ENCODE measurements at places on chromosomes 2 and 18.

GRCh38 chr2:210997373-210997772, 441.0 kb downstream of the CPS1 start:
- DNase-seq: peak; percentile 7

GRCh38 chr2:157786663-157787363, 89.3 kb downstream of the ACVR1 start:
- no peak for DNase-seq

DNA sequence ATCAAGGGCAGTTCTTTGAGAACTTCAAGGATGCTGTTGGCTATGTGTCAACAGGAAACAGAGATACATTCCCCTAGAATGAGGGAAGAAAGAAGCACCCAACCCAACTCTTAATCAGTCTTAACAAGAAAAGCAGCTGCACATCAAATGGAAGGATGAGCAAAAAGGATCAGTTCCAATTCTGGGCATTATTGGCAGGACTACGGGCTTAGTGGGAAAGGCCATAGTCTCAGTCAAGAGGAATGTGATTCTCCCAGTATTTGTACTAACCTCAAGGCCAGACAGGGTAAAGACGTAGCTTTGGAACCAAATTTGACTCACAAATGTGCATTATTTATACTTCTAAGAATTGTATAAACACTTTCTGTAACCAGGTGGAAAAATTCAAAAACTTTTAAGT, 18.2 kb downstream of the BMP10 start:
- no peak for DNase-seq

- DNase-seq: no peak
These were observed 76.4 kb upstream of the CD226 start for GRCh38 chr18:70024093-70024492.

DNA sequence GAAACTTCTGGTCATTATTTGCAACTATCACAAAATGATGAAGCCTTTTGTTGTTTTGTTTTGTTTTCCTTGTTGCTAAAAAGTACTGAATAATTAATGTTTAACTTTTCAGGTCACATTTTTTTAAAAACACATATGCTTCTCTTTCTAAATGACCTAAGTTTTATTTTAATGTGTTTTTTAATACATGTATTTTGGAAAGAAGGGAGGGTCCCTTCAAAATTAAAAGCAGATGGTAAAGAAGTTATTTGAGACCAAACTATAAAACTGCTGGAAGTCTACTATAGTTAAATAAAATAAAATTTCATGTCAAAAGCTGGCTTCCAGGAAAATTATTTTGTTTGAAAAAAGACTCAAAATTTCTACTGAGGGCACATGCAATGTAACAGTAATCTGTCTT, 39.5 kb upstream of the ASNSD1 start:
- DNase-seq: no peak

- DNase-seq: no peak
These were observed 479 bp downstream of the SCN9A start for GRCh38 chr2:166375195-166375735.

- DNase-seq: peak; percentile 33
These were observed 585.2 kb downstream of the CPS1 start for GRCh38 chr2:211141646-211142045.

GRCh38 chr2:222833410-222833809, 27.4 kb upstream of the ACSL3 start:
- DNase-seq: no peak

DNA sequence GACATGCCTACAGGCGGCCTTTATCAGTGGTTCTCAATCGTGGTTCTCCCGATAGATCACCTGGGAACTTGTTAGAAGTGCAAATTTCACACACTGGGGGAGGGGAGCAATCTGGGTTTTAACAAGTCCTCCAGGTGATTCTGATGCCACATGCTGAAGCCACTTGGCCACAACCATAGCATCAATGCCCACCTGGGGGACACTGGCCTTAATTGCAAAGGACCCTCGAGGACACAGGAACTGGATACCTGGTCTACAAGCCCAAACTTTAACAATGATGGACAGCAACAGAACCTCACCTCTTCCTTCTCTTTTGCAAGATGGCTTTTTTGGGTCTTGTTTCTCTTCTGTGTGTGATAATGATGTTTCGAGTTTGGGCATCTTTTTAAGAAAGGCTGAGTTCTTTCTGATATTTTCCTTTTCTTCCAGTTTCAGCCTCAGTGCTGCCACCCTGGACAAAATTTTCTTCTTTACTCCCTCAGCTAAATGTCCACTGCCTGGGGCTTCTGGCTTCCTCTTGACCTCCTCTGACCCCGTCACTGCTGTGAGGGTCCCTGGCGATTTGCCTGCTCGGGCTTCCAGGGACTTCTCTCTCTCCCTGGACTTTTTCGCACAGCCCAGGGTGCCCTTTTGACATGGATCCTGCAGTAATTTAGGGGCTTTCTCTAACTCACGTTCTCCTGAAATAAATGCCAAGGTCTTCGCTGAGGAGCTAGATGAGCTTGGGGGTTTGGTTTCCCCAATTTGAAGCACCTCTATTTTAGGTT, 94.2 kb downstream of the ALPK2 start:
- no peak for DNase-seq

DNA sequence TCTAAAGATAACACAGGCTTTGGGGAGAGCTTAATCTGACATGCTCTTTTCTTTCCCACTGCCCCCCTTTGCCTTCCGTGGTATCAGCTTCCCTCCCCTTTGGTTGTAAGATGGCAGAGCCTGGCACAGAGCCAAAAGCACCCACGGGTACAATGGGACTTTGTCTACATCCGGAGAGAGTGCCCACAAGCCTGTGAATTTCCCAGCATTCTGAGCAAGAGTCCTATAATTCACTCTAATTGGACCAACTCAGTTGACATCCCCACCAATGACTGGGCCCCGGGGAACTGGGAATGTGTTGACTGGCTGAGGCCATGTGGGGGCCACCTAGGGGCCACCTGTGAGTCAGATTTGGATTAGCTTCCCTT, 20.1 kb upstream of the C2orf72 start:
- no peak for DNase-seq

- DNase-seq: peak; percentile 71
These were observed 176.9 kb upstream of the MC4R start for GRCh38 chr18:60549338-60549960.

DNA sequence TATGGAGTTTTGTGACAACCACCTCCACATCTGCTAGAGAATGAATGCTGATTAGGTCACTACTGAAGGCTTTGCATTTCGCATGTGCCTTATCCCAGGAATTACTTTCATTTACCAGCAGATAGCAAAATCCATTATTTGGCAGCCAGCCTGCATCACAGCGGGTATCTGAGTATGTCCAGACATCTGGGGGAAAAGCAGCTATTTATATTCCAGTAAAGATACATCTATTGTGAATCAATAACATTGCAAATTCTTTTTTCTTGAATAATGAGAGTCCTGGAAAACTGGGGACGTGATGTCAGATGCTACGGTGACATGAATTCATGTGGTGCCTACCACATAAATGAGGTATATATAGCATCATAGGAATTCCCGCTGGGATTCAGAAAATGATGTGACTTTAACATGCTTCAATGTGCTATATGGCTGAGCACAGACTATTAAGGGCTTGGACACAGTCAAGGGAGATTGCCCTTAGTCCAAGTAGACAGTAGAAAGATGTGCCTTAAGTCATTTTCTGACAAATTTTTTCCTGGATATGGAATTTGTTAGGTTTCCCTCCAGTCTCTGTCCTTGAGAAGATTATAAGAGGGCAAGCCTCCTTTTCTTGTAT, 84.2 kb upstream of the CD302 start:
- DNase-seq: peak; percentile 37

DNA sequence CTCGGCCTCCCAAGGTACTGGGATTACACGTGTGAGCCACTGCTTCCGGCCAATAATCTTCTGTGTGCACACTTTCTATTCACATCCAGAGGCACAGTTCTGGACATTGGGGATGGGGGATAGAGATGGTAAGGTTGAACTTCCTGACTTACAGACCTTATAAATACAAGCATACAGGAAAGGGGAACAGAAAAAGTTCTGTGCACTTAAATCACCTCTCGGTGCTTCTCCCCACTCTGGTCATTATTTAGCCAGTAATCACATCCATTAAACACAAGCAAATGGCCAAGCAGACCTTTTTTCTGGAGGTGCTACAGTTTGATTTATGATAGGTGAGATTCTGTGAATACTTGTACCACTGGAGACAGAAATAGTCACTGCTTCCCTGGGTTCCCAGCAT, 110.6 kb downstream of the CRIM1 start:
- no peak for DNase-seq

DNA sequence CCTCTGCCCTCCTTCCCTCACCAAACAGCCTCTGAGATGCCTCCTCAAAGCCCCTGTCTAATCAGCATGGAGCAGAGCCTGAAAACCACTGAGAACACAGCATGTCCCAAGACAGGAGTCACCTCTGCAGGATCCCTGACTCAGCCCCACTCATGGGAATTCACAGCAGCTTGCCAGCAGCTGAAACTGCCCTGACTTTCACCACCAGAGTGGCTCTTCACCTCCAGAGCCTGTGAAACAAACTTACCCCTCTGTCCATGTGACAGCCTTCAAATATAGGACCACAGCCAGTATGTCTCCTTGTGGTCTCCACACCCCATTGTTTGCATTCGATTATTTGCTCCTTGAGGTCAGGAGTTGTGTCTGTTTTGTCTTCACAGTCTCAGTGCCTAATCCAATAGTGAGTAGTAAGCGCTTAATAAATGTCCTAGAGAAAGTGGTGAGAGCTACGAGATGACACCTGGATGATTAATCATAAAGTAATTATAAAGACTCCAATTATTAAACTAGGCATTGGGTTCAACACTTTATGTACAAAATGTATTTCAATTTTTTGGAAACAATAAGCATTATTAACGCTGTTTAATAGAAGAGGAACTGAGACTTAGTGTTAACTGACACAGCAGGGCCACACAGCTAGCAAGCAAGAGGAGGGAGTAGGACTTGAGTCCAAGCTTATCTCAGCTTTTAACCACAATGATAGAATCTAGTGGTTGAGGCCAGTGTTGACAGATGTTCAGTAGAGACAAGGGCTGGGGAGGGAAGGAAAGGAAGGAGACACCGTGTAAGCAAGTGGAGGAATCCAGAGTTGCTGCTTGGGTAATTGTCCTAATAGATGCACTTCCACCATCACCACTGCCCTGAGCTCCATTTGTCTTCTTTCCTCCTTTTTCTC, 358.7 kb upstream of the TNP1 start:
- peak; percentile 76 for DNase-seq

- no peak for DNase-seq
These were observed 7.6 kb downstream of the CUL3 start for GRCh38 chr2:224577541-224577940.

GRCh38 chr2:239305222-239305575, 95.6 kb downstream of the HDAC4 start:
- DNase-seq: no peak

- no peak for DNase-seq
These were observed 537 bp upstream of the HOXD4 start for GRCh38 chr2:176150584-176151441.

- no peak for DNase-seq
These were observed 51.2 kb downstream of the SLC14A2 start for GRCh38 chr18:45666520-45666919.

- no peak for DNase-seq
These were observed 74.0 kb downstream of the PMS1 start for GRCh38 chr2:189858291-189858690.

GRCh38 chr2:128369602-128370467, 51.2 kb upstream of the HS6ST1 start:
- DNase-seq: no peak

GRCh38 chr2:219769090-219769910, 141.9 kb downstream of the SLC4A3 start:
- no peak for DNase-seq

DNA sequence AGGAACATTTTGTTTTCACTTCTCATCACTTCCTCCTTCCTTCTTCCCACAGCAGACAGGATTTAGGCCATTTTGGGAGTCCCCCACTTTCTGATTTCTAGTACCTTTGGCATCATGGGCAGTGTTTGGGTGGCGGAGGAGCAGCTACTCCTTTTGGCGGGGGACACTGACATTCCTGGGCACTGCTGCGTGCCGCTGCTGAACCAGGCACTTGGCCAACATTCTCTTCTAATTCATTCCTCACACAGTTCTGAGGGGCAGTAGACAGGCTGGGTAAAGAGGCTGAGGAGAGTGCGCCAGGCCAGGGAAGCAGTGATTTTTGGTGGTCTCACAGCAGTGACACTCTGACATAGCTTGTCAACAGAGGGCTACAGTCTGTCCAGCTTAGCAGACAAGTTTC, 270.2 kb downstream of the LOXHD1 start:
- peak; percentile 50 for DNase-seq

DNA sequence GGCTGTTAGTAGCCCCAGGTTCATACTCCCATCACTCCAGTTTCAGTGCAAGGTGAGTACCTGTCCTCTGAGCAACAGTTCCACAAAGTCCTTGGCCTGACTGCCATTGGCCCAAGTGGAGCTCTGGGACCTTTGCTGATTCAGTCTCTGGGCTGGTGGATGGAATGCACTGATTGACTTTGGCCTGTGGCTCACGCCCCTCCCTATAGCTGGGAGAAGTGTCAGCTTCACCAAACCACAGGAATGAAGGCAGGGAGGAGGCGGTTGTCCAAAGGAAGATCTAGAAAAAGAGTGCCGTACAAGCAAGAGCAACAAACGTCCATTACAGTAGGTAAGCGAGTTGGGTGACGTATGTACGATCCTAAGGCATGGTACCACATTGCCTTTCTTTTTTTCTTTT, 34.0 kb downstream of the QPCT start:
- peak; percentile 89 for DNase-seq

GRCh38 chr2:109321570-109321969, 192.6 kb downstream of the SH3RF3 start:
- peak; percentile 49 for DNase-seq

GRCh38 chr2:9240745-9241144, 34.1 kb downstream of the ASAP2 start:
- no peak for DNase-seq

DNA sequence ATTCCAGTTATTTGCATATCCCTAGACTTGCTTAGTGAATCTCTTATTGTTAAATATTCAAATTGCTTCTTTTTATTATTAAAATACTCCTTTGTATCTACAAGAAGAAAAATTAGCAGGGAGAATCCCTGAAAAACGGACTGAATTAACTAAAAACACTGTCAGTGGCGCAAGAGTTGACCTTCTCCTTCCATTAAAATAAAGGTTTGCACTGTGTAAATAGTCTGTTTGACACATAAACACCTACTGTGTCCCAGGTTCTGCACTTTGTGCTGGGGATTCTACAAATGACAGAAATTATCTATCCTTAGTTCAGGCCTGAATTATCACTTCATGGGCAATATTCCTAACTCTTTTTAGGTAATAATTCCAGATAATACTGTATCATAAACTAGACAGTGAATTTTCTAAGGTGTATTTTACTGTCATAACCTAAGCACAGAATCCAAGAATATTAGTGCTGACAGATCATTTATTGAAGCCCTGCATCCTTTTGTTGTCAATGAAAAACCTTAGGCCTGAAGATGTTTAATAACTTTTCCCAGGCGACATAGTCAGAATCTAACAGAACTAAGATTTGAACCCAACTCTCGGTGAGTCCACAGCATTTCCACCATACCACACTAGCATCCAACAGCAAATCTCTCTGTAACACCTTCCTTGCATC, 17.0 kb upstream of the BMP10 start:
- no peak for DNase-seq

GRCh38 chr18:54247511-54248175, 21.7 kb upstream of the POLI start:
- DNase-seq: no peak
